Right lobe of liver (tissue), 6 donors: ENCODE measurements at places on chromosomes 3 and 15. TPM values are rescaled to one million over a fixed set of nuclear protein-coding genes. Genes with fewer than 3 reads are reported as not detected.

CD96 gene
- 0.78 TPM for total RNA-seq

PCOLCE2 gene
- total RNA-seq, result 3.1 TPM

P2RY1 gene
- total RNA-seq, result 1.5 TPM

RTP3 gene
- 29.0 TPM for total RNA-seq

CCR9 gene
- 0.07 TPM for total RNA-seq

RASGRP1 gene
- total RNA-seq, result 0.39 TPM

CHRM5 gene
- total RNA-seq, result not detected

GREM1 gene
- total RNA-seq, result 1.3 TPM

SCAANT1 gene
- total RNA-seq, result not detected

TEX55 gene
- not detected for total RNA-seq

KIF7 gene
- total RNA-seq, result 0.47 TPM

NANOGP8 gene
- not detected for total RNA-seq

CLDN11 gene
- 0.97 TPM for total RNA-seq

PLSCR1 gene
- 63.8 TPM for total RNA-seq

ELL3 gene
- total RNA-seq, result 1.0 TPM

ZNF860 gene
- total RNA-seq, result 0.17 TPM

ONECUT1 gene
- 52.9 TPM for total RNA-seq

FAN1 gene
- total RNA-seq, result 14.9 TPM

OR5K2 gene
- total RNA-seq, result not detected

MAP3K13 gene
- total RNA-seq, result 30.5 TPM

SYNPR gene
- not detected for total RNA-seq

RTP1 gene
- not detected for total RNA-seq

A4GNT gene
- not detected for total RNA-seq

IL5RA gene
- not detected for total RNA-seq
